ENCODE measurements at places on chromosomes 6 and 20.

DNA sequence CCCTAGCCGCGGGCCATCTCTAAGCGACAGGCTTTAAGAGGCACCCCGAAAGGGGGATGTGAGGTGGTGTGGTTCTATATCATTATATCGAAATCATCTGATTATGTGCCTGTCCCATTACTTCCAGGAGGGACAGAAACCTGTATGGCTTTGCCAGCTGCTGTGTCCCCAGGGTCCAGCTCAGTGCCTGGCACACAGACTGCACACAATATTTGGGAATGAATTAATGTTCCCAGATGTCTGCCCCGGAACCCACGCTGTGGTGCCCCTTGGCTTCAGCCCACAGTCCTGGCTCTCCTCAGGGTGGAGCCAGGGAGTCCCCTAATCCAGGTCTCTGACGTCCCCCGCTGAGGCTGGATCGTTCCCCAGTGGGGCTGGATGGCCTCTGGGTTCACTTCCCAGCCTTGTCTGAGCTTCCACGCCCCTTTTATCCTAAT is 8.9 kb upstream of the AHCY start:
- DNase-seq = no peak

DNA sequence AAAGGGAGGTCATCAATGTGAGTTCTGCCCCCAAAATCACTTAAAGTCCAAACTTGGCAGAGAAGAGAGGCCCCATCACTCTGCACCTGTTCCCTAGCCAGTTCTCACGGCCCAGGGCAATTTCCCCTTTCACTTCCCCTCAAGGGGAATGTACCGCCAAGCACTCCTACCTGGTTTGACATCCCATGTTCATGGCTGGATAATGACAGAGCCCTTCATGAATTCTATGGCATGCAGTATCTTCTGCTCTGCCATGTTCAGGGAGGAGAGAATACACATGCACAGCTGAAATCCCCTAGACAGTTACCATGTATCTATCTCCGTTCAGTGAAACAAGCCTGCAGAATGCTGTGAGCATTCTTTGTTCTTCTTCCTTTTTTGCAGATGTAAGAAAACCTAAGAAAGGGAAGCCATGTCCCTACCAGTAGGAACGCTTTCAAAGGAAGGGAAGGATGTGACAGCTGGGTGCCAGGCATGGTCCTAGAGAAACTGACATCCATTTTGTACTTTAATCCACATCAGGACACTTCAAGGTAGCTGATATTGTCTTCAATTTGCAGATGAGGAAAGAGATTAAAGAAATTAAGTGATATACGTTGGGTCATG is 79.8 kb upstream of the ARID1B start:
- DNase-seq = no peak

- DNase-seq = no peak
These were observed 256.7 kb downstream of the ZNF217 start for GRCh38 chr20:53336892-53337291.

DNA sequence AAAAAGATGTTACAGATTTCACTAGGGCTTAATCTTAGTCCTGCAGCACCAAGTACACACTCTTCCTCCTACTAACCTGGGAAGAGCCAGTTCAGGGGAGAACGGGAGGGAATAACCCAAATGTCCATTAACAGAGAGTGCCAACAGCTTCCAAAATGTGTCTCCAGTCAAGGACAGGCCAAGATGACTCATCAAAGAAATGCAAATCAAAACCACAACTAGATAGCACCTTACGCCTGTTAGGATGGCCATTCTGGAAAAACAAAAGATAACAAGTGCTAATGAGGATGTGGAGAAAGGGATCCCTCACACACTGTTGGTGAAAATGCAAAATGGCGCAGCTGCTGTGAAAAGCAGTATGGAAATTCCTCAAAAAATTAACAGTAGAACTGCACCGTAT is 3.8 kb upstream of the MAS1L start:
- DNase-seq = no peak

- DNase-seq = no peak
These were observed 89.8 kb downstream of the KIF13A start for GRCh38 chr6:17897681-17898080.

- no peak for DNase-seq
These were observed 369.1 kb downstream of the MAFB start for GRCh38 chr20:40319741-40320516.

- peak; percentile 64 for DNase-seq
These were observed 764 bp downstream of the ZNF292 start for GRCh38 chr6:87155842-87156815.

DNA sequence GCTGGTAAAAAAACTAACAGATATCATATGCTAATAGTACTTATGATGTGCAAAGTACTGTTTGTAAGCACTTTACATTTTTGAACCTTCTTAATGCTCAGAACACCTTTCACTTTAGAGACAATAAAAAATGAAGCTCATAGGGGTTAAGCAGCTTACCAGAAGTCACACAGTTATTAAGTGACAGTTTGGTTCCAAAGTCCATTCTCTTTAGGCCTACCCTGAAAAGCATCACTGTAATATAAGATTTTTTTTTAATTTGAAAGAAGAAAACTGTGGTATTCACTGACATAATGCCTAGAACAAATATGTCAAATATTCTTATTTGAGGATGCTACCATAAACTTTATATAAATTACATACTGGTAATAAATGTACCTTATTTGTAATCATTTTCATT is 127.6 kb upstream of the RUNX2 start:
- DNase-seq = no peak

DNA sequence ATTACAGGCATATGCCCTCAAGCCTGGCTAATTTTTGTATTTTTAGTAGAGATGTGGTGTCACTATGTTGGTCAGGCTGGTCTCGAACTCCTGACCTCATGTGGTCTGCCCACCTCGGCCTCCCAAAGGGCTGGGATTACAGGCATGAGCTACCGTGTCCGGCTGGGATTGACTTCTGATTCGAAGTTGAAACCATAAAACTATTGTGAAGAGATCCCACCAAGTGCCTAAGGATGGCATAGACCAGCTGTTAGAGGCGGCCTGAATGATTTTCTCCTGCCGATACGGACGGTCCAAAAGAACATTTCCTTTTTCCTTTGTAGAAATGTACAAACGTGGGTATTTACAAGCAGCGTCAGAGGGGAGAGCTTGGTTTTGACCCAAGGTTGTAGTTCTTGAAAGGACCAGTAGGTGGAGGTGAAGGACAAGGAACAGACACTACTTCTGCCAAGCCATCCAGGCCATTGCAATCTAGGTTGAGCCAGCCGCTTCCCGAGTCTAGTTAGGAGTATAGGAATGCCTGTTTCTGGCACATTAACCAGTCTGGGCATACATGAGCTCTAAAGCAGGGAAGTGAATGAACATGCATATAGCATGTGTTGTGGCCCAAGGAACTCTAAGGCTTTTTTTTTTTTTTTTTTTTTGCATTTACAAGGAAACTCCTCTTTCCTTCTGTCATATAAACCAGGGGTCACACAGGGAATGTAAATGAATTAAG is 29.0 kb downstream of the MOCS3 start:
- no peak for DNase-seq

DNA sequence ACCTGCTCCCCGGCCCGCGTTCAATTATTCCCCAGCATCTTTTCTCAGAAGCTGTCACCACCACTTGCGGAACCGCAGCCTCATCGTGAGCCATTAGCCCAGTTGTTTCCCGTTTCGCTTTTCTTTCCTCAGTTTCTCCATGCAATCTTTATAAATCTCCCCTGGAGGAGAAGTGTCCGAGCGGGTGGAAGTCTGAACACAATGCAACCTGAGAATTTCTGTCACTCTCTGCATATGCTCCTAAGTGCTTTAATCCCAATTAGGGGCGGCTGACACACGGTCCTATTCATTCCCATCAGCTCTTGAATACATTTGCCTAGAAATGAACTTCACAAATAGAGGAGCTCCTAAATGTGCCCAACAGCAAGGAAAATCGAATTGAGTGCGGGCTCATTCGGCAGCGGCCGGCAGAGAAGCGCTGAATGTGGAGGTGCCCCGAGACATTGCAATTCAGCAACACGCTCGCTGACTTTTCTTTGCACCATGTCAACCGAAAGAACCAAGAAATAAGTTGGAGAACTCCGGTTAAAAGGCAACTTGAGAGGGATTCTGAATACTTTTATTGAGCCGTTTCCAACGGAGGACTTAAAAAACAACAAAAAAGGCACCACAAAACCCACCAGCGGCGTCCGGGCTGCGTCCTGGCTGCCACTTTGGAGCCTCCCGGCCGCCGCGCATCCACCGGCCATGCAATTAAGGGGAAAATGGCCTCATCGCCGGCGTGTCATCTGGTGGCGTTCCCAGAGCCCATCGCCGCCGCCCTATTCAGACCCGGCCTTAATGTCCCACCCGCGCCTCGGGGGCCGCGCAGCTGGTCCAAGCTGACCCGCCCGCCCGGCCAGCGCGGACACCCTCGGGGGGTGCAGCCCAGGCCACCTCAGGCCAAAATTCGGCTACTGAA is 3.9 kb upstream of the PRDM13 start:
- no peak for DNase-seq

- DNase-seq = no peak
These were observed 8.6 kb upstream of the LBP start for GRCh38 chr20:38337561-38338140.

DNA sequence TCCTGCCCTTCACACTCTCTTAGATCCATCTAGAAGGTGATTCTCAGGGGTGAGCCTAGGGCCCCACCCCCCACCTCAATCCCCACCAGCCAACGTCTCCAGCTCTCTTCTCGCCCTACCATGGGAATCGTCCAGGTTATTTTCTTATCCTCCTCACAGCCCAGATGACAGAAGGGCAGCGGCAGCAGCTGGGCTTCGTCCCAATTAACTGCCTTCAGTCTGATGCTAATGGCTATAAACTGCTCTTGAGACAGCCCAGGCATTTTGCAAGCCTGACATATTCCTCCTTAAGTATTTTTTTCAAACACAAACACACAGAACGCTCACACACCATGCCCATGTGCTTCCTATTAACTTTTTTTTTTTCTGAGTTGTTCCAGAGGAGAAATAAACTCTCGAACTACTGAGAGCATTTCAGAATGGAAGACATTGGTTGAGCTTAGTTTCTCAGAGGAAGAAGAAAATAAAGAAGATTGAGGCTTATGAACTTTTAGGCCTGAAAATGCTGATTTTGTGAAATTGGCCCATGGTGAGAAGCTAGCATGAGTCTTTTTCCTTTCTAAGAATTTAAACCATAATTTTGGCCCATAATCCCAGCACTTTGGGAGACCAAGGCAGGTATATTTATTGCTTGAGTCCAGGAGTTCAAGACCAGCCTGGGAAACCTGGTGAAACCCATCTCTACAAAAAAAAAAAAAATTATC is 124.6 kb downstream of the EYA2 start:
- DNase-seq = peak; percentile 48

- no peak for DNase-seq
These were observed 1.8 kb upstream of the FASTKD5 start for GRCh38 chr20:3161316-3162079.

GRCh38 chr6:168088161-168089053 is 9.4 kb upstream of the FRMD1 start:
- DNase-seq = peak; percentile 61

DNA sequence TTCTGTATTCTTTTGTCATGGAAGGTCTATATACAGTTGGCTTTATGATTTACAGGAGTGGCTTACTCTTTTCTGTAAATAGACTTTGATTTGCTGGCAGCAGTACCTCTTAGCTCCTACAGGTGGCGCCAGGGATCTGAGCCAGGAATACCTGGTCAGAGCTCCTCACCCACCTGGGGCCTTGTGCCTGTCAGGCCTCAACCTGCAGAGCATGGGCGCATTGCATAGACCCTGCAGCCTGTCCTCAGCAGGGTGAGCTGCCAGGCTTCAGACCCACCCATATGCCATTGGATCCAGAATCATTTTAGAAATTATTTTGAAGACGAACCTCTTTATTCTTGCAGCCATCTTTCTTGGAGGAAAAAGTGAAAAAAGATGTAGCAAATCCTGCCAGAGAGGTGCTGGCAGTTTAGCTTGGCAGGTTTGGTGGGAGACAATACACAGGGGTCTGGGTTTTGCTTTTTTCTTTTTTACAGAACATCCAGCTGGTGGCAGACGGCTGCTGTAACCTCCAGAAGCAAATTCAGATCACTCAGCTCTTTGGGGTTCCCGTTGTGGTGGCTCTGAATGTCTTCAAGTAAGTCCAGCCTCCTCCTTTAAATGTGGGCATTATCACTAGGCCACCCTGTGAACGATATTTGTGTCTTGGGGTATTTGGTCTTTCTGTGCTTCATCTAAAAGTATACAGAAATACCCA is 149.1 kb downstream of the MTHFD1L start:
- peak; percentile 74 for DNase-seq

GRCh38 chr6:105641504-105641903 is 238.6 kb upstream of the PREP start:
- no peak for DNase-seq

GRCh38 chr20:24943196-24943595 is 5.9 kb upstream of the CST7 start:
- no peak for DNase-seq

GRCh38 chr6:149043476-149044130 is 273.9 kb upstream of the TAB2 start:
- DNase-seq = no peak

DNA sequence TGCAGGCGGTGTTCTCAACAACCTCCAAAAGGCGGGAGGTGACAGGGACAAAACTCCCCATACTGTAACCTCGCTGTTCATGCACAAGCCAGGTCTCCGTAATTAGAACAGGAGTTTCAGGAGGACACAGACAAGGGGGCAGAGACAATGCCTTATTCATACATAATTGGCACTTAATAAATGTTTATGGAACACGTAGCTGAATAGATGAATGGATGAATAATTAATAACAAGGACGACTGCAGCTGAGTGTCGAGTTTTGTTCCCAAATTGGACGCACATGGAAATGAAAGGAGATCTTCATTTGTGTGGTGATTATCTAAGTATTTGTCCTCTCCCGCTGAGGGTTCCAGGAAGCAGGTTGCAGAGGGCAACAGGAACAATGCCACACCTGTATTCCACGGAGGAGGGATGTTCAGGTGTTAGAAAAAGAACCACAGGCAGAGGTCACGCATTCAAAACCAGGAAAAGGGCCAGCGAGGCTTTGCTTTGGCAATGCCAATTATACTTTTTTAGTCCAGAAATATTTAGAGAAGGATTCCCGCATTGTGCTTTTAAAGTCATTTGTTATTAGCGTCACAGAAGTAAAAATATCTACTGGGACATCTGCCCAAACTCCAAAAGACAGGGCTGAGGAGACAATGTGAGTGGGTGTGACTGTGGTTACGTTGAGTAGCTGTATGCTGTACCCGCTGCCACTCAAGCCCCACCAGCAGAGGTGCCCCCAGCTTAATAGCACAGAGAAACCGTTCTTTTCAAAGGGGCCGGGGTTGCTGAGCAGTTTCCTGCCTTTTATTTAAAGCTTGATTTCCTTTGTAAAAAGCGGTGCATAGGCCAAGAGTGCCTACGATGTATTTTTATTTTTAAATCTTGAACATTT is 123.3 kb downstream of the PXDC1 start:
- DNase-seq = no peak

DNA sequence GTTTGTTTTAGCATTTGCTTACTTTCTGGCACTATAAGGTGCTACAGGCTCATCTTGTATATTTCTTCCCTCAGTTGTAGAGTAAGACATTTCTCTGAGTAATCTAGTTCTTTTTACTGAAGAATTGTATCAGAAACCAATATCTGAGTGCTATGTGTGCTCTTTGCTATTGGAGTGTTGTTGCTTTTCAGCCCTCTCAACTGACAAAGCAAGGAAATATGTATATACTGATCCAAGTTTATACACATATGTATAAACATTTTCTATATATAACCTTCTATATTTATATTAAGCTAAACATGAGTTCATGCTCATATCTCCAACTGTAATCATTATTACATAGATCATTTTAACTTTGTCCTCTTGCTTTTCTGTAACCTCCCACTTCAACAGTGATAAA is 405.7 kb downstream of the RFPL4B start:
- DNase-seq = no peak

- DNase-seq = no peak
These were observed 51.7 kb upstream of the SMLR1 start for GRCh38 chr6:130775411-130776012.
